ENCODE measurements at places on chromosomes 2 and 18.
A peak's percentile ranks its signal among the peaks of the same experiment; 100 is the strongest.

- DNase-seq = peak; percentile 16
Observed at GRCh38 chr2:121532347-121532766, 1.7 kb downstream of the RNU4ATAC start.

DNA sequence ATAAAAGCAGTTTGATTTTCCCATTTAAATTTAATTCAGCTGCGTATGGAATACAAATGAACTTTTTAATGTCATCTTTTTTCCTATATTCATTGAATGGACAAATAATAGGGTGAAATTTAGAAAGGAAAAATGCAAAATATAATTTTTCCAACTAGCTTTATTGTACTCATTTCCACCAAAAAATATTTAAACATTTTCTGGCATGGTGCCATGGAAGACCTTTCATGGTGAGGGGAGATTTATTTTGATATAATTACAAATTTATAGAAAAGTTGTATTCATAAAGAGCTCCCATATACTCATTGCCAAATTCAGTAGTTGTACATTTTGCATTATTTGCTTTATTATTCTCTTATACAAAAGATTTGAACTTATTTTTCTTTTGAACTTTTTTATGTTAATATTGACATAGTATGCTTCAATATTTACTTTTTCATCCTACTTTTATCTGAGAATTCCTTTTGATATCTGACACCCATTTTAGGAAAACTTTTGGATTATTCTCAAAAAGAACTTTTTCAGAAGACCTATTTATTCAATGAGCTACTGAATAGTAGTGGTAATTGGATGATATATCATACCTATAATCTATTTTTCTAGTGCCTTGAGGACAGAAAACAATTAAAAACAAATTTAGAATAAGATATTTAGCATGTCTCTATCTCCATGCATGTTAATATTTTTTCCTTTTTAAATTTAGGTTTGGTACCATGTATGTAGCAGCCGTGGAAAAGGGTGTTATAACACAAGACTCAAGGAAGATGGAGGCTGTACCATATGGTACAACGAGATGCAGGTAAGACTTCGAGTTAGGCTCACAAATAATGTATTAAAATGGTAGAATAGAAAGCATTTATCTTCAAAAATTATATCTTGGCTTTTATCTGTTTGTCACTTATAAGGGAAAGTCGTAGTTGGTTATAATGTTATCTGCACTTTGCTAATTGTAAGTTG lies 37.5 kb downstream of the DDX1 start:
- no peak for DNase-seq

- DNase-seq = no peak
Observed at GRCh38 chr18:53534695-53535094, 689.8 kb downstream of the MBD2 start.

DNA sequence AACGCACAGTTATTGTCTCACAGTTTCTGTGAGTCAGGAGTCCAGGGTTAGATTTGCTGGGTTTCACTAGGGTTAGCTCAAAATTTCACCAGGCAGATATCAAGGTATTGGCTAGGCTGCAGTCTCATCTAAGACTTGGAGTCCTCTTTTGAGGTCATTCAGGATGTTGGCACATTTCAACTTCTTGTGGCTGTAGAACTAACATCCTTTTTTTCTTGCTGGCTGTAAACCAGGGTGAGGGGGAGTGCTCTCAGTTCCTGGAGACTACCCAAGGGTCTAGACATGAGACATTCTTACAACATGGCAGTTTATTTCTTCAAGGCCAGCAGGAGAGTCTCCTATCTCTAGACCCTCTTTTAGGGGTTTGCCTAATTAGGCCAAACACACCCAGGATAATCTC lies 12.8 kb upstream of the CAVIN2 start:
- no peak for DNase-seq

- no peak for DNase-seq
Observed at GRCh38 chr18:28903306-28903705, 726.4 kb upstream of the CDH2 start.
